ENCODE measurements at places on chromosomes 7 and 10.

DNA sequence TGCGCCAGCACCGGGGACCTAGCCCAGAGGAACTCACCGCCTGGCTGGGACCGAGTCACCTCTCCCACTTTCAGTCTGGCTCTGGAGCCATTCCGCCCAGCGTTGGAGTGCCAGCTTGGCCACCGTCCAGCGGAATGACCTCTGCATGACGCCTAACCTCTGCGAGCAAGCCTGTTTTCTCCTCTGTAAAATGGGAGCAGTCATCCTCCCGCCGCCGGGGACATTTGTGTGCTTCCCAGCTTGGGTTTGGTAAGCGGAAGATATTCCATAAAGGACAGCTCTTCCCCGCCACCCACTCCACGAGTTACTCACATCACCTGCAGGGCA lies 1.3 kb upstream of the ZCCHC24 start:
- no peak for DNase-seq

GRCh38 chr10:67772894-67773511 lies 65.0 kb downstream of the DNAJC12 start:
- no peak for DNase-seq

DNA sequence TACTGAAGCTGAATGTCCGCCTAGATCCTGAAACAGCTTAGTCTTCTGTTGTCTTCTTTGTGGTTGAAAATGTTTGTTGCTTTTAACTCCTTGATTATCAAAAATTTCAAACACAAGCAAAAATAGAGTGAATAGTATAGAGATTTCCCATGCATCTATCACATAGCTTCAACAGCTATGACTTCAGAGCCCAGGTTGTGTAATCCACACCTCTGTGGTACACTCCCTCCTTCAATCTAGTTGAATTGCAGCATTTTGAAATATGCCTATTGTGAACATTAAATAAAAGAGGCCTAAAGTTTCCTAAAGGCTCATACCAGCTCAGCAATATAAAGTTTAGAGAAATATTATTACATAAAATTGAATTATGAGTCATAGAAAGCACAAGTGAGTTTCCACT lies 204.7 kb upstream of the HDAC9 start:
- no peak for DNase-seq

DNA sequence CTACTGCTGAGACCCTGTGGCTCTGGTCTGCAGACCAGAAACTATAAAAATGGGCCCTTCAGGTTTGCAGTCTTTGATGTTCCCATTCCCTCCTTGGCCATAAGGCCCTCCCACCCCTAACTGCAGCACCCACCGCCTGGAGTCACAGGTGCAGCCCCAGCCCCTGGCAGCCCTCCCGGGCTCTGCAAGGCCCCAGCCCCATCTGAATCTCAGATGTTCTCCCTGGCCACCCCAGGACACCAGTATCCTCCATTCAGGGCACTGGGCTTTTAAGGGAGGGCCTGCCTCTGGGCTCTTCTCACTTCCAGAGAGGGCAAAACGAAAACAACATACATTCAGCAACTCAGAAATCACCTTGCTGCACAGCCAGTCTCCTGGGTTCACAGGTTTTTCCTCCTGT lies 107.7 kb upstream of the RET start:
- no peak for DNase-seq

- no peak for DNase-seq
Observed at GRCh38 chr7:155667241-155667829, 22.9 kb downstream of the RBM33 start.

GRCh38 chr10:15541376-15541775 lies 170.3 kb upstream of the FAM171A1 start:
- no peak for DNase-seq

DNA sequence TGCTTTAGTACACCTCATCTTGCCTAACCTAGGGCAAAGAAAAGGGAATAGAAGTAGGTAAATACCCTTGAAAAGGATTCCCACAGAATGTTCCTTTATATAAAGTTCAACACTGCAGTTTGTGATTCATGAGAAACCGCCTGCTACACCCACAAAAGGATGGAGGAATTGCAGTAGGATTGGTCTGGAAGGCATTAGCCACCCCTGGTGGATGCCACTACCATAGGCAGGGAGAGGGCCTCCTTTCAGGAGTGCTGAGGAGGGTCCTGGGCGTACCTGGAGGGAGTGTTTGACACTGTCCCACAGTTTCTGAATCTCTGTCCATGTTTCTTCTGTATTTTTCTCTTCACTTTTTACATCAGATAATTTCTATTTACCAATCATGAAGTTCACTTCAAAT lies 221.8 kb upstream of the TMEM72 start:
- DNase-seq, result no peak

DNA sequence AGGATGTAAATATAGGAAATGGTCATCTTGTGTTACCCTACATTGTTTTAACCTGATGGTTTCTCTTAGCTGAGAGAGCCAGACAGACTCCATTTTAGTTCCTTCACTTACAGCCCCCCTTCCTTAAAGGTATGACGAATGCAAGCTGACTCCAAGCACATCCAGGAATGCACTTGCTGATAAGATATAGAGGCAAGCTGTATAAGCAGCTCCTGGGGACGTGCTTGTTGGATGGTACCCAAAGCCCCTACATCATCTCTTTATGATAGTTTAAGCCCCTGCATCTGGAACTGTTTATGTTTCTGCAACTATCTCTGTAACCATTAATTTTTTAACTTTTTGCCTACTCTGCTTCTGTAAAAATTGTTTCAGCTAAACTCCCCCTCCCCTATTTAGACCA lies 41.7 kb downstream of the ZNF25 start:
- no peak for DNase-seq

- DNase-seq, result no peak
Observed at GRCh38 chr10:60335708-60336107, 54.0 kb downstream of the ANK3 start.

DNA sequence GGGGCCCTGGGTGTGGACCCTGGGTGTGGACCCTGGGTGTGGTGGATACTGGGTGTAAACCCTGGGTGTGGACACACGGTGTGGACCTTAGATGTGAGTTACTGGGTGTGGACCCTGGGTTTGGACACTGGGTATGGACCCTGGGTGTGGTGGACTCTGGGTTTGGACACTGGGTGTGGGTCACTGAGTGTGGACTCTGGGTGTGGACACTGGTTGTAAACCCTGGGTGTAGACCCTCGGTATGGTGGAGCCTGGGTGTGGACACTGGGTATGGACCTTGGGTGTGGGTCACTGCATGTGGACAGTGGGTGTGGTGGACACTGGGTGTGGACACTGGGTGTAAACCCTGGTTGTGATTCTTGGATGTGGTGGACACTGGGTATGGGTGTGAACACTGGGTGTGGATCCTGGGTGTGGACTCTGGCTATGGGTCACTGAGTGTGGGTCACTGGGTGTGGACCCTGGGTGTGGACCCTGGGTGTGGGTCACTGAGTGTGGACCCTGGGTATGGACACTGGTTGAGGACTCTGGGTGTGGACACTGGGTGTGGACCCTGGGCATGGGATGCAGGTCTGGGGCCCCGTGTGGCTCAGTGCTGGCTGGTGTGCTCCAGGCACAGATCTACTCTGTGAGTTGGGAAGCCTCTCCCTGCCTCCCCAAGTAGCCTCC lies 356.2 kb downstream of the GLRX3 start:
- no peak for DNase-seq

DNA sequence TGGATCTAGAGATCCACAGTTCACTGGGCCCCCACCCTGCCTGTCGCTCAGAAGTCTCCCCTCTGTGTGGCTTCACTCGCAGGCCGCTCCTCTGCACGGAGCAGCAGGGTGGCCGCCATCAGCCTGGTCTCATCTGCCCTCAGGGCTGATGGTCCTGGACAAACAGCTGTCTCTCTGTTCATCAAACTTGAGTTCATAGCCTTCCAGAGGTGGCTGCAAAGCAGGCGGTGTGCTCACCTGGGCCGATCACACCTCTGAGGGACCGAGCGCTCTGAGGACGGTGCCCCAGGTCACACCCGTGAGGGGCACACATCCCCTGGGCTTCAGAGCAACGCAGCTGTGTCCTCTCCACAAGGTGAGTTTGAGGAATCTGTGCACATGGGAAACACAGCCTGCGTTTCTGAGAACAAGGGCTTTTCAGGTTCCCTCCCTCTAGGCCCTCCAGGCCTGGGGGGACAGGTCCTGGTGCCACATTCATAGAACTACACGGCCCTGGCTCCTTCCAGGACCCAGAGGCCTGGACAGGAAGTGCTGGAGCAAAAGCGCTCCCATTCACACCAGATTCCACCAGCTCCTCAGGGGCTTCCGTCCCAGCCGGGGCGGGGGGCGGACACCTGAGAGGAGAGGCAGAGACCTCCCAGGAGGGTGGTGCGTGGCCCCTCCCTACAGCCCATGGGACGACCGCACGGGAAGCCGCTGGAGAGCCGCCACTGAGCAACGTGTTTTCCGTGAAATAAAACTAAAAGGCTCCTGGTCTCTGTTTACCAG lies 31.2 kb upstream of the FAM20C start:
- DNase-seq, result no peak

DNA sequence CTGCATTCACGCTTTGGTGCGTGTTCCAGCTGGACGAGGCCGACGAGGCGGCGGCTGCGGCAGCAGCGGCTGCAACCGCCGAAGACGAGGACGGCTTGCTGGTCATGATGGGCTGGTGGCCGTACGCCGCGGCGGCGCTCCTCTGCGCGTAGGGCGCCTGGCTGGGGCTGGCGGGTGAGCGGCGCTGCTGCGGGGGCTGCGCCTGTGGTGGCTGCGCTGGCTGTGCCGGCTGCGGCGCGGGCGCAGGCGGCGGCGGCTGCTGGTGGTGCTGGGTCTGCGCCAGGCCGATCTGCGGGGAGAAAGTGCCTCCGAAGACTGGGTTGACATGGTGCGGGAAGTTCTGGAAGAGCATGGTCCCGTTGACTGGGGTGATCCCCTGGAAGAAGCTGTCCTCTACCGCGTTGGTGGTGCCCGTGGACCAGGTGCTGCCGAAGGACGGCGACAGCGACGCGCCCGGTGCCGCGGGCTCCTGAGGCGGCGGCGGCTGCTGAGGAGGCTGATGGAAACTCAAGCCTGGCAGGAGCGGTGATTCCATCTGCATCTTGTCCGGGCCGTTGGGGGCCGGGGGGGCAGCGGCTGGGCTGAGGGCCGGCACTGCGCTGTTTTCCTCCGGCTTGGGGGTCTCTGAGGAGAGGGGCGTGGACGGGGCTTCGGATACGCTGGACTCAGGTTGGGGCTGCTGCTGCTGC lies 51.1 kb downstream of the CPEB3 start:
- peak; percentile 11 for DNase-seq

GRCh38 chr7:70421319-70421718 lies 710.6 kb upstream of the GALNT17 start:
- no peak for DNase-seq

- DNase-seq, result no peak
Observed at GRCh38 chr7:41476460-41476803, 226.5 kb downstream of the INHBA start.

GRCh38 chr7:134587750-134588149 lies 38.8 kb downstream of the AKR1B15 start:
- DNase-seq, result no peak

All from activated CD8-positive, alpha-beta memory T cell treated with anti-CD3 and anti-CD28 coated beads for 1 hour (primary cell).